Thoracic aorta (tissue), 2 donors: ENCODE measurements at places on chromosomes 2 and 18.
A peak's percentile ranks its signal among the peaks of the same experiment; 100 is the strongest.

- H3K4me1 ChIP-seq: no peaks in the 10 kb centered on the region
- H3K4me3 ChIP-seq: no peak overlapping the region
- no peaks in the 10 kb centered on the region for H3K36me3 ChIP-seq
- no peak overlapping the region for H3K27ac ChIP-seq
These were observed 91.2 kb upstream of the SESTD1 start for GRCh38 chr2:179355881-179356280.

- DNase-seq: no peak
- peaks cover 30% of the 10 kb centered on the region for H3K36me3 ChIP-seq
- H3K4me3 ChIP-seq: no peak overlapping the region
- peak overlapping the region; percentile 86 for H3K27ac ChIP-seq
- H3K4me1 ChIP-seq: peaks cover 24% of the 10 kb centered on the region
These were observed 8.2 kb upstream of the GPR17 start for GRCh38 chr2:127637725-127638252.

GRCh38 chr2:237326266-237327171 is 87.4 kb downstream of the COL6A3 start:
- H3K36me3 ChIP-seq: no peaks in the 10 kb centered on the region
- peak overlapping the region; percentile 74 for H3K27ac ChIP-seq
- no peaks in the 10 kb centered on the region for H3K27me3 ChIP-seq
- no peak for DNase-seq
- H3K4me1 ChIP-seq: peaks cover 20% of the 10 kb centered on the region

- no peak for DNase-seq
- H3K4me1 ChIP-seq: peaks cover 6% of the 10 kb centered on the region
- H3K4me3 ChIP-seq: no peak overlapping the region
- no peaks in the 10 kb centered on the region for H3K27me3 ChIP-seq
These were observed 159.4 kb upstream of the FOSL2 start for GRCh38 chr2:28233164-28233676.

DNA sequence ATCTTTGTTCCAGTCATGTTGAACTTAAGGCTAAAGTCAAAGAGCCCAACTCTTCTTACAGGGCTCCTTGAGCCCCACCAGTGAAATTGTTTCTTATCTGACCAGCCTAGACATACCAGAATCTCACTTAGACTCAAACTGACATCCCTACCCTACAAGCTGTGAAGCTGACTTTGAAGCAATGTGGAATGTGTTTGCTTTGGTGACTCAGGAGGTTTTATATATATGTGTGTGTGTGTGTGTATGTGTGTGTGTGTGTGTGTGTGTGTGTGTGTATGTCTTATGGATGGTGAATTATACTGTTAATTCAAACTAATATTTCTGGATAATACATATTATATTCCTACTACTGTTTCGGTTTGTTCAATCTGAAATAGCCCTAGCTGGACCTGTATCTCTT is 67.3 kb downstream of the CAMKMT start:
- H3K27me3 ChIP-seq: no peaks in the 10 kb centered on the region
- peaks cover 13% of the 10 kb centered on the region for H3K4me1 ChIP-seq
- H3K27ac ChIP-seq: no peak overlapping the region
- DNase-seq: no peak
- H3K36me3 ChIP-seq: no peaks in the 10 kb centered on the region
- H3K4me3 ChIP-seq: no peak overlapping the region

DNA sequence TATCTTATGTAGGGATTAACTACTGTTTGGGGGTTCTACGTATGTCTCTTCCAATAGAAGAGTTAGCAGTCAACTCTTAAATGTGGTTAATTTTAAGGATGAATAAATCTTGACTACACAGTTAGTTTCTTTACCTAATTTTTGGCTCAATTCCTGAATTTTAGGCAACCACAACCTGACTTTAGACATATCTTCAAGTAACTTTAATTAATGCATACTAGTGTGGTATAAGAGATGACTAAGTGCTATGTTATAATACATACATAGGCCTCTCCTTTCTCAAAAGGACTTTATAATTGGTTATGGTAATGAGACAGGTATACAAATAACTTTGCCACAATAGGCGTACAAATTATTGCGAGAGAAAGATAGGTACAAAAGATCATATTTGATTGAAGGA is 312.0 kb downstream of the IRS1 start:
- DNase-seq: no peak
- no peaks in the 10 kb centered on the region for H3K4me1 ChIP-seq
- no peak overlapping the region for H3K27ac ChIP-seq
- H3K36me3 ChIP-seq: no peaks in the 10 kb centered on the region
- no peak overlapping the region for H3K4me3 ChIP-seq

- no peak overlapping the region for H3K27ac ChIP-seq
- no peak for DNase-seq
- H3K4me1 ChIP-seq: no peaks in the 10 kb centered on the region
- no peaks in the 10 kb centered on the region for H3K36me3 ChIP-seq
- H3K27me3 ChIP-seq: no peaks in the 10 kb centered on the region
These were observed 112.3 kb downstream of the RNF144A start for GRCh38 chr2:7029291-7030059.

GRCh38 chr2:101827246-101827645 is 129.7 kb downstream of the MAP4K4 start:
- peaks cover 52% of the 10 kb centered on the region for H3K4me1 ChIP-seq
- H3K27ac ChIP-seq: no peak overlapping the region
- no peak overlapping the region for H3K4me3 ChIP-seq
- peaks cover 6% of the 10 kb centered on the region for H3K36me3 ChIP-seq
- no peaks in the 10 kb centered on the region for H3K27me3 ChIP-seq
- no peak for DNase-seq

- no peak overlapping the region for H3K4me3 ChIP-seq
- DNase-seq: no peak
- no peaks in the 10 kb centered on the region for H3K36me3 ChIP-seq
- no peaks in the 10 kb centered on the region for H3K27me3 ChIP-seq
- no peaks in the 10 kb centered on the region for H3K4me1 ChIP-seq
These were observed 7.2 kb upstream of the MAL start for GRCh38 chr2:95018301-95018700.

DNA sequence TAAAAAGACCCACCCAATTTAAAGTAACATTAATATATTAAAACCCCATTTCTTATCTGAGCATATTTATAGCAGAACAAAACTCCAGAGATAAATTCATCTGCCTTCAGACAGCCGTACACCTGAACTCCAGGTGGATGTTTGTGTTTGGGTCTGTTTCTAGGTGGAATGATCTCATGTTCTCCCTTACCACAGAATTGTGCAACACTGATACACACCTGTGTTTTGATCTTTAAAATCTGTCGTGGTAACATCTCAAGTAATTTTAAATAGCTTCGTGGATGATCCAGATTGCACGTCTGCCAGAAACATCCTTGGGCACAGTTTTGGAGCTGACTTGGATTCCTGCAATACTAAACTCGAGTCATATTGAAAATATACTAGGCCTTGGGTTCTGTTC is 207.5 kb upstream of the FOSL2 start:
- H3K27ac ChIP-seq: no peak overlapping the region
- no peak for DNase-seq
- no peaks in the 10 kb centered on the region for H3K27me3 ChIP-seq
- H3K4me1 ChIP-seq: no peaks in the 10 kb centered on the region

- no peaks in the 10 kb centered on the region for H3K4me1 ChIP-seq
- H3K4me3 ChIP-seq: no peak overlapping the region
- no peak overlapping the region for H3K27ac ChIP-seq
These were observed 633.2 kb upstream of the PKDCC start for GRCh38 chr2:41414486-41415230.

- DNase-seq: no peak
- no peak overlapping the region for H3K27ac ChIP-seq
- no peaks in the 10 kb centered on the region for H3K27me3 ChIP-seq
These were observed 63.5 kb upstream of the RASGRP3 start for GRCh38 chr2:33412920-33413319.

GRCh38 chr2:74128206-74128605 is 19.5 kb downstream of the BOLA3 start:
- H3K27me3 ChIP-seq: no peaks in the 10 kb centered on the region
- no peak overlapping the region for H3K4me3 ChIP-seq
- H3K4me1 ChIP-seq: no peaks in the 10 kb centered on the region
- H3K36me3 ChIP-seq: no peaks in the 10 kb centered on the region
- DNase-seq: no peak

- H3K27me3 ChIP-seq: no peaks in the 10 kb centered on the region
- H3K4me1 ChIP-seq: peaks cover 19% of the 10 kb centered on the region
- H3K36me3 ChIP-seq: no peaks in the 10 kb centered on the region
- peak; percentile 95 for DNase-seq
- peak overlapping the region; percentile 31 for H3K4me3 ChIP-seq
These were observed 110.8 kb upstream of the OTOS start for GRCh38 chr2:240250985-240251847.

- no peak overlapping the region for H3K4me3 ChIP-seq
- H3K36me3 ChIP-seq: no peaks in the 10 kb centered on the region
- no peak for DNase-seq
- peaks cover 19% of the 10 kb centered on the region for H3K4me1 ChIP-seq
- no peaks in the 10 kb centered on the region for H3K27me3 ChIP-seq
These were observed 6.5 kb downstream of the EMILIN2 start for GRCh38 chr18:2853173-2853925.

- no peak overlapping the region for H3K27ac ChIP-seq
- no peak for DNase-seq
- H3K4me1 ChIP-seq: no peaks in the 10 kb centered on the region
- H3K4me3 ChIP-seq: no peak overlapping the region
- no peaks in the 10 kb centered on the region for H3K36me3 ChIP-seq
These were observed 6.8 kb upstream of the TPO start for GRCh38 chr2:1406434-1406833.

- H3K36me3 ChIP-seq: no peaks in the 10 kb centered on the region
- H3K27me3 ChIP-seq: no peaks in the 10 kb centered on the region
- no peak for DNase-seq
- peak overlapping the region; percentile 78 for H3K4me3 ChIP-seq
- H3K27ac ChIP-seq: peak overlapping the region; percentile 96
These were observed 1.5 kb downstream of the VAMP5 start for GRCh38 chr2:85585781-85586105.

DNA sequence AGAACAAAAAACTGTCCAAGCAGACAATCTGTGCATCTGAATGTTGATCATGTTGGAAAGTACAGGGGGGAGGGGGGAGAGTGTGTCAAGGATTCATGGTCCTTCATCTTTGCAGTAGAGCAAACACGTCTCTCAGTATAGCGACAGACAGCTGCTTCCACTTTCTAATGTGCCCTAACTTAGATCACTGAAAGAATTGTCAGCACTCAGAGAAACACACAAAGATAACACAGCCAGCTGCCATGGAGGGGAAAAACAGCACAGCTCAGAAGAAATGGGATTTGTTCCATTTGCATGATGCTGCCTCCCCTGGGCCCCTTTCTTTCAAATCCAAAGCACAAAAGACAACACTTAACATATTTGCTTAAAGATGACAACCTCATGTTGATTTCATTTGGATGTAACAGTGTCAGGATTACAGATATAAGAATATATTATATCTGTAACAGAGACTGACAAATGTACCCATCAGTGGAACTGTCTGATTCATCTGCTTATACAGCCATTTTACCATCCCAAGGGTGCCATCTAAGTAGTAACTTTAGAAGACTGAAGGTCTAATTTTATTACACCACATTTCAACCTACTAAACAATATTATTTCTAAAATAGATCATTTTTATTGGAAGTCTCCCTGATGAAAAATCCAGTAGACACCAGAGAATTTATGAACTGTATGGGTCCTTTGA is 17.7 kb downstream of the FIGN start:
- no peak overlapping the region for H3K27ac ChIP-seq
- no peaks in the 10 kb centered on the region for H3K36me3 ChIP-seq
- peak overlapping the region; percentile 10 for H3K4me3 ChIP-seq
- no peak for DNase-seq
- H3K4me1 ChIP-seq: peaks cover 22% of the 10 kb centered on the region
- H3K27me3 ChIP-seq: no peaks in the 10 kb centered on the region

GRCh38 chr2:61534926-61535325 is 3.2 kb downstream of the XPO1 start:
- peak overlapping the region; percentile 69 for H3K27ac ChIP-seq
- no peak for DNase-seq
- H3K4me3 ChIP-seq: peak overlapping the region; percentile 81
- peaks cover 54% of the 10 kb centered on the region for H3K4me1 ChIP-seq
- H3K36me3 ChIP-seq: no peaks in the 10 kb centered on the region
- no peaks in the 10 kb centered on the region for H3K27me3 ChIP-seq

GRCh38 chr2:11827547-11827946 is 81.1 kb downstream of the LPIN1 start:
- H3K4me1 ChIP-seq: peaks cover 32% of the 10 kb centered on the region
- no peaks in the 10 kb centered on the region for H3K36me3 ChIP-seq
- H3K27me3 ChIP-seq: no peaks in the 10 kb centered on the region
- H3K4me3 ChIP-seq: no peak overlapping the region

- H3K36me3 ChIP-seq: no peaks in the 10 kb centered on the region
- H3K27me3 ChIP-seq: no peaks in the 10 kb centered on the region
- no peaks in the 10 kb centered on the region for H3K4me1 ChIP-seq
These were observed 77.0 kb upstream of the PDE1A start for GRCh38 chr2:182503886-182504285.

DNA sequence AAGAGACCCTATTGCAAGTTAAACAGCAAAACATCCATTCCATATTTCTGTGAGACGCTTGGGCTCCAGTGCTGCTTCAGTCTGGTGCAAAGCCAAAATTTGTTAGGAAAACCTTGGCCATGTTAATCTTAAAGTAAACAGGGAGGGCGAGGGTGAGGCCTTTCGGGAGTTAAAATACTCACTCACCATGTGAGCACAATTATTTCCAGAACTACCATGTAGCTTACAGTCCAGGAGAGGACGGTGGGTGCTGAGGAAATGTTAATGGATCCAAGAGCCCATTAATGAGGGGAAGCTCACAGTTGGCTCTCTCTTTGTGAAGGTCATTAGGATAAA is 286.4 kb downstream of the SLC8A1 start:
- H3K27me3 ChIP-seq: no peaks in the 10 kb centered on the region
- no peak for DNase-seq
- H3K4me3 ChIP-seq: no peak overlapping the region
- H3K4me1 ChIP-seq: peaks cover 20% of the 10 kb centered on the region

DNA sequence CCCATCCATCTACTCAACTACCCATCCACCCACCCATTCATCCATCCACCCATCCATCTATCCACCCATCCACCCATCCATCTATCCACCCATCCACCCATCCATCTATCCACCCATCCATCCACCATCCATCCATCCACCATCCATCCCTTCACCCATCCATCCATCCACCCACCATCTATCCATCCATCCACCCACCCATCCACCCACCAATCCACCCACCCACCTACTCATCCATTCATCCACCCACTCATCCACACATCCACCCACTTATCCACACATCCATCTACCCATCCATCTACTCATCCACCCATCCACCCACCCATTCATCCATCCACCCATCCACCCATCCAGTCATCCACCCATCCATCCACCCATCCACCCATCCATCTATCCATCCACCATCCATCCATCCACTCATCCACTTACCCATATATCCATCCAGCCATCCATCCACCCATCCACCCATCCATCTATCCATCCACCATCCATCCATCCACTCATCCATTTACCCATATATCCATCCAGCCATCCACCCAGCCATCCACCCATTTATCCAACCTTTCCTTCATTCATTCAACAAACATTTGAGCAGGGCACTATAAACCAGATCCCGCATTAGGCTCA is 2.1 kb upstream of the NGEF start:
- no peaks in the 10 kb centered on the region for H3K36me3 ChIP-seq
- no peaks in the 10 kb centered on the region for H3K4me1 ChIP-seq

GRCh38 chr2:58140508-58141072 is 94.0 kb downstream of the VRK2 start:
- H3K36me3 ChIP-seq: no peaks in the 10 kb centered on the region
- no peak overlapping the region for H3K4me3 ChIP-seq

GRCh38 chr2:216221811-216222210 is 112.7 kb downstream of the XRCC5 start:
- no peak for DNase-seq
- H3K4me3 ChIP-seq: no peak overlapping the region
- no peaks in the 10 kb centered on the region for H3K4me1 ChIP-seq
- no peaks in the 10 kb centered on the region for H3K27me3 ChIP-seq

- no peak for DNase-seq
- no peaks in the 10 kb centered on the region for H3K36me3 ChIP-seq
- H3K4me1 ChIP-seq: peaks cover 11% of the 10 kb centered on the region
- H3K27me3 ChIP-seq: no peaks in the 10 kb centered on the region
- no peak overlapping the region for H3K27ac ChIP-seq
These were observed 25.2 kb upstream of the ACVR1 start for GRCh38 chr2:157901325-157901724.
